ENCODE measurements at places on chromosomes 2 and 18. TPM values are rescaled to one million over a fixed set of nuclear protein-coding genes. Genes with fewer than 3 reads are reported as not detected.

Gene APOB
- total RNA-seq: under 0.01 TPM

Gene CD8A
- not detected for total RNA-seq

Gene CYP27C1
- under 0.01 TPM for total RNA-seq

Gene GKN2
- not detected for total RNA-seq

Gene CXCR1
- not detected for total RNA-seq

Gene TXNL1
- total RNA-seq: 15.8 TPM
